ENCODE measurements at places on chromosomes 6 and 20.

DNA sequence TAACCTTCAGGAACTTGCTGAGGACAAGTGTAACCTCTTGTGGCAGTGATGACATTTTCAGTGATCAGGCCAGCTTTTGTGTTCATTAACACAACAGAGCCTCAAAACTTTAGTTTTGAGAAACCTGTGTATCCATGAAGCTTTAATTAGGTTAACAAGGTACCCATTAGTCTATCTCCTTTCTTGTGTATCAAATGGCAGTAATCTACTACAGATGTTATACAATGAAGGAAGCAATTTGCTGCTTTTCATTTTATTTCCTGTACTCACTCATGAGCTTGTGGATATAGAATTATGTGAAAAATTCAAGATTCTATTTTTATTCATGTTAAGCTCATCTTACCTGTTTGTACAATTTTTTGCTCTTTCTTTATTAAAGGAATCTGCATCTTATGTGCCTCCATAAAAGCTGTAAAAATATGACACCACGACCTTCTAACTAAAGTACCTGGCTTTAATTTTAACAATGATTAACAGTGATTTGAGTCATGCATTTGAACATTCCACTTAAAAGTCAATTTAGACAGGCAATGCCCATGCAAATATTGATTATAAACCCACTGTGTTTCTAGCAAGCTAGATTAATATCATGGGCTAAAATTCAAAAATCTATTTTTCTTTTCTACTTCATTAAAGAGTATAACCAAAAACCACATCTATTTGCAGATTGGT is 897.3 kb downstream of the KIF16B start:
- no peak for DNase-seq

- no peak for DNase-seq
Observed at GRCh38 chr6:33994472-33995308, 151.2 kb downstream of the GRM4 start.

DNA sequence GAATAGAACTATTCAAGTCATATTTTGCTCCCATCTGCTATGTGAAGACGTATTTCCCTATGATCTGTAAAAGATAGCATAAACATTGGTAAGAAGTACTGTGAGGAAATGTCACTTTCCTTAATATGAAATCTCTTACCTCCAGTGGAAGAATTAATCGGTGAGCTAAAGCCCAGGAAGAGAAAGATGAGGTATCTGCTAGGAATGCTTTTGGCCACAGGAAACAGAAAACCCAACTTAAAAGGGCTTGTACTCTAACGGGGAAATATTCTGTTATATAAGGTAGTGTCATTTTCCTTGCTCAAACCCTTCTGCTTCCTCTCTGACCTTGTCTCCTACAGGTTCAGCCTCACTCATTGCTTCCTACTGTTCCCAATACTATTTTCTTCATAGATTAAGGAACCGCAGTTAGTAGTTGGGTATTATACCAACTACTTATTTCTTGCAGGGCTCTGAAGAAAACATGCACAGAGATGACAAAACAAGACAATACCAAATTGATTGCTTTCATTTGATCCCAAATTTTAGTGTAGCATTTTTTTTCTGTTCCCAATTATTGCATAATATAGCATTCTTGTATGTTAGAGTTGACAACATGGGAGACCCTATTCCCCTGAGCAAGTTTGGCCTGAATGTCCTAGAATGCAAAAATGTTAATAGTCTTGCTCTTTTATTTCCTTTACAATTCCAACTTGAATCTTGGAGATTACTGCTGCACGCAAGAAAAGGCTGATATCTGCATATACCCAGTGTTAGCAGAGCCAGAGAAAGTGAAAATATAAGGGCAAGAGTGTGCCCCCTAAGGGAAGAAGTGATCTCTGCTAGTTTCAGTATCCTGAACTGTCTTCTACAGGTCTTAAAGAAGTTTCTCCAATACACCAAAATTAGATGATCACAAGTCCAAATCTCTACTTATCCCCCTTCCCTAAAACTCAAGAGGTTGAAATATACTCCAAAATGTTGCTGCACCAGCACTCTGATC is 65.3 kb downstream of the AFG1L start:
- no peak for DNase-seq

DNA sequence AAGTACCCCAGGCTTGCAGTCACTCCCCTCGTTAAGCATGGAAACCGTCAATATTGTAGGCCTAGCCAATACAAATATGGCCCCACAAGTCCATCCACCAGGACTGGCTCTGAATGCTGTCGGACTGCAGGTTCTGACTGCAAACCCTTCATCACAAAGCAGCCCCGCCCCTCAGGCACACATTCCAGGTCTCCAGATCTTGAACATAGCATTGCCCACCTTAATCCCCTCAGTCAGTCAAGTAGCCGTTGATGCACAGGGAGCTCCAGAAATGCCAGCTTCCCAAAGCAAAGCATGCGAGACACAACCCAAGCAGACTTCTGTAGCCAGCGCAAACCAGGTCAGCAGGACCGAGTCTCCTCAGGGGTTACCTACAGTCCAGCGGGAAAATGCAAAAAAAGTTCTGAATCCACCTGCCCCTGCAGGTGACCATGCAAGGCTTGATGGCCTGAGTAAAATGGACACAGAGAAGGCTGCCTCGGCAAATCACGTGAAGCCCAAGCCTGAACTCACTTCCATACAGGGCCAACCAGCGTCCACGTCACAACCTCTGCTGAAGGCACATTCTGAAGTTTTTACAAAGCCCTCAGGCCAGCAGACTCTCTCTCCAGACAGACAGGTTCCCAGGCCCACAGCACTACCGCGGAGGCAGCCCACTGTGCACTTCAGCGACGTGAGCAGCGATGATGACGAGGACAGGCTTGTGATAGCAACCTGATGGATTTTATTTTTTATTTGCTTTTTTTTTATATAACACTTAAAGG is 126.2 kb upstream of the EDN1 start:
- no peak for DNase-seq

DNA sequence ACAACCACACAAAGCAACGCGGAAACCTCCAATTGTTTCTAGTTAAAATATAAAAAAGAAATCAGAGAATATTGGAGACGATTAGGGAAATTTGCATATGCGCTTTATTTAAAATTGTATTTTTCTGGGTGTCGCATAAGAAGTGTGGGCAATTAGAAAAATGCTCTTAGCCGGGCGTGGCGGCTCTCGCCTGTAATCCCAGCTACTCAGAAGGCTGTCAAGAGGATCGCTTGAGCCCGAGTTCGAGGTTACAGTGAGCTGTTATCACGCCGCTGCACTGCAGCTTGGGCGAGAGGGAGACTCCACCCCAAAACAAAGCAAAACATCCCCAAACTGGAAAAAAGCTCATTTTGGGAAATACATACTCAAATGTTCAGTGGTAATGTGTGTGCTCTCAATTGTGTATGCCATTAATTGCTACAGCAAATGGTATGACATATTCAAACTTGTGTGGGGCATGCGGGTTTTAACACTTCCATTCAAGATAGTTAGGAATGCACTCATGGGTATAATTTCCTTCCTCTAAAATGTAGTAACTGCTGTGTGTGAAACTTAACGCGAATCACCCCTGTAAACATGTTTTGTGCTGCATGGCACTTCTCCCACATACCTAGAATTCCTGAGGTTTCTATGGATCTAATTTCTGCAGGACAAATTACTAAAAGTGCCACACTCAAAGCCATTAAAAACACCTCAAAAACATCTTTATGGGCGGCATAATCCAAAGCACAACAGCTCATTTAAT is 54.7 kb upstream of the HFE start:
- no peak for DNase-seq

DNA sequence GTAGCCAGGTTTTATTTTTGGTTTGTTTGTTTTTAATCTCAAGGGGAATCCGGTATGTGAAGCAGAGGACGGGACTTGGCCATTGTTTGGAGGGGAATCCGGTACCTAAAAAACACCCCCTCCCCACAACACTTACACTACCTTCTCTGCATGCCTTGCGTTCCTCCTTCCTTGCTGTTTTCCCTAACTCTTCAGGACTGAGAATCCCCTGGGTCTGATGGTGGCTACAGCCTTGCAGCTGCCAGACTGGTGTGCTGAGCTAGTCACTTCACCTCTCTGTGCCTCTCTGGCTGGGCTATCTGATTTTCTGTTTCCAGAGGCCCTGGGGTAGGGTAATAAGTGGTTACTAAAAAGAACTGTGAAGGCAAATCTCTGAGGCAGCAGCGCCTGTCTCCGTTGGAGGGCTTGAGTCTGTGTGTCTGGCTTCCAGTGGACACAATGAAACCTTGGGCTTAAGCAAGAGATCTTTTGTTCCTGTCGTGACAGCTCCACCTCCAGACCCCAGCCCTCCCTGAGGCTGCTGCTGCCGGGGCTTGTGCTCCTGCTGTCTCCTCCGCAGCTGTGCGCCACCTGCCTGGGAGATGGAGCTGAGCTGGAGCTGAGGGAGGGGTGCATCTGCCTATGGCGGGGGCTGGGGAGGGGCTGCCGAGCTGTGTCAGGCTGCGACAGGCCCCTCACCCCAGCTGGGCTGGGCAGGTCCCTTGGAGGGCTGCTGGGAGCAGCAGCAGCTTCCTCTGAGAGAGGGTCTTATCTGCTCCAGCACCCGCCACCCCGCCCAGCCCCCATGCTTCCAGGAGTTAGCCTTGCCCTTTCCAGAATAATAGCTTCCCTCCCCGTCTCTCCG is 65.8 kb upstream of the CCDC167 start:
- no peak for DNase-seq

GRCh38 chr6:116662202-116662601 is 6.4 kb downstream of the ZUP1 start:
- no peak for DNase-seq

GRCh38 chr6:159687341-159687740 is 5.7 kb downstream of the SOD2 start:
- no peak for DNase-seq

DNA sequence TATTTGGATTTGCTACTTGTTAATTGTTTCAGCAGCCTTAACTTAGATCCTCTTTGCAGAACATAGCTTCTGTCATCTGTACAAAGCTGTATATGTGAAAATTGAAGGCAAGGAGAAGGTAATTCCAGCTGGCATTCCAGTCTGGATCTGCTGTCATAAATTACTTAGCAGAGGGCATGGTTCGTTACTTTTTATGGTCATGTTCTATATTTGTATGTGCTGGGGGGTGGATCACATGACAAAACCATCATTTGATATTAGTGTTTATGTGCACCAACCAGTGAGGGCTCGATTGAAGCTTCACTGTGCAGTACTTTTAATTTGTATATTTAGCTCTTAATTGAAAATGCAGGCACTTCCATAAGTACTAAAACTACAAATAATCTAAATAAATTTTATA is 80.2 kb downstream of the CAP2 start:
- DNase-seq: no peak

DNA sequence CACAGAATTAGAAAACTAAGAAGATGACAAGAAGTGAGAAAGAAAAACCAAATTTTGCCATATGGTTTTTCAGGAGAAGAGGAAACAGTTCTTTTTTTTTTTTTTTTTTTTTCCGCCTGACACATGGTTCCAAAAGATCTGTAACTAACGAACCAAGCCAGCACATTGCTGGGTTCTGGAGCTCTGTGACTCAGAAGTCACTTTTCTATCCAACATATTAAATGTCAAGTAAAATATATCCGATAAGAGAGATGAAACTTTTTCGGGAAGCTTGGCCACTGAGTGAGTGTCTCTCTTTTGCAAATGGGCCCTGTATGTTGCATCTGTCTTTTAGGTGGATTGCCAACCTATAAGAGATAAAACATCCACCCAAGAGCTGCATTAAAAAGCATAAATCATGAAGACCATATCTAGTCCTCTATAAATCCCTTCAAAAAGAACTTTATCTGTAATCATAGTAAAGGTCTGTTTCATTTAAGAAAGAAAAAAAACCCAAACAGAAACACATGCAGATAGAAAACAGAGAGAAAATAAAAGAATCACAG is 4.6 kb downstream of the METTL24 start:
- DNase-seq: no peak

- DNase-seq: no peak
Observed at GRCh38 chr20:45822857-45823256, 4.3 kb downstream of the TNNC2 start.

- DNase-seq: no peak
Observed at GRCh38 chr20:23826541-23827021, at the start of gene CST2. CST2 (minus strand) TSS chr20:23826729; CDS start chr20:23826660, 69 bp downstream.

DNA sequence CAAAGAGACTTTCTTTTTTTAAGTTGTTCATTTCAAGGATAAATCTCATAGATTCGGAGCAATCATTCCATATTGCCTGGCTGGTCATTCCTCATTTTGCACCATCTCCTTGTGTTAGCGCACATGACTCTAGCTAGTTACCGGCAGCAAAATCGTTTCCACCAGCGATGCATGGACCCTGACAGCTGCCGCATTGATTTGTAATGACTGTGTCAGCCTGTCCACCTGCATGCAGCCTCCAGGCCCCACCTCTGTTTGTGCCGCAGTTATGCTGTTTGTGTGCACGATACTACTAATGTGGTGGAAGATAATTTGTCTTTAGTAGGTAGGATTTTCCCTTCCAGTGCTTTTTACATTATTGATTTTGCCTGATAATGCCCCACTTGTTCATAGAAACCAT is 164.0 kb downstream of the TBC1D7 start:
- DNase-seq: no peak

- DNase-seq: no peak
Observed at GRCh38 chr6:135600086-135600702, 102.7 kb upstream of the AHI1 start.

- DNase-seq: no peak
Observed at GRCh38 chr6:113876695-113877094, 19.6 kb downstream of the MARCKS start.

All from astrocyte of the cerebellum (primary cell).